ENCODE measurements at places on chromosomes 1 and 21. TPM values are rescaled to one million over a fixed set of nuclear protein-coding genes. Genes with fewer than 3 reads are reported as not detected.
A peak's percentile ranks its signal among the peaks of the same experiment; 100 is the strongest.

GRCh38 chr1:55168353-55168752 lies 46.8 kb downstream of the USP24 start:
- no peak for DNase-seq

- DNase-seq: peak; percentile 84
These were observed 28.2 kb downstream of the TCEANC2 start for GRCh38 chr1:54081306-54082270.

GRCh38 chr1:17885663-17886320 lies 130.7 kb downstream of the ACTL8 start:
- no peak for DNase-seq

- DNase-seq: peak; percentile 30
These were observed 60.3 kb upstream of the C1orf87 start for GRCh38 chr1:60133848-60134247.

GRCh38 chr21:24147674-24148073 lies 1459.6 kb downstream of the MRPL39 start:
- DNase-seq: no peak

GRCh38 chr1:89705901-89706699 lies 73.2 kb downstream of the LRRC8C start:
- no peak for DNase-seq

GRCh38 chr1:241560146-241560848 lies 28.1 kb downstream of the KMO start:
- no peak for DNase-seq

- no peak for DNase-seq
These were observed 32.8 kb upstream of the AJAP1 start for GRCh38 chr1:4621646-4622045.

DNA sequence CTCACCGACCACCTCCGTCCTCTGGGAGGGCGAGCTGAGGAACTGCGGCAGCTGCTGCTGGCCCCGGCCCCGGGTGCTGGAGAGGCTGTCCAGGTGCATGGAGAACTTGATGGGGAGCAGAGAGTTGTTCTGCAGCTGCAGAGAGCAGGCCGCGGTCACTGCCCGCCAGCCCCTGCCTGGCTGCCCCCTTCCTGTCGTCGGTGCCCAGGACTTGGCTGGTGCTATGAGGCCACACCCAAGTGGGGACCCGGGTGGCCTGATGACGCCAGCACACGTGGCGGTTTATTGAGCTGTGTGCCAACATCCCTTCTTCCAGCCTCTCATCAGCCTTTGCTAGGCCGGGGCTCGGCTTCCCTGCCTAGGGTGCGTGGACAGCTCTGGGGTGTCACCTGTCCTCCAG lies 5.3 kb upstream of the TMEM52 start:
- DNase-seq: no peak

GRCh38 chr1:201397675-201398074 lies 1.4 kb downstream of the LAD1 start:
- peak; percentile 64 for DNase-seq

GRCh38 chr1:52041551-52042185 lies 8.1 kb upstream of the KTI12 start:
- DNase-seq: no peak

DNA sequence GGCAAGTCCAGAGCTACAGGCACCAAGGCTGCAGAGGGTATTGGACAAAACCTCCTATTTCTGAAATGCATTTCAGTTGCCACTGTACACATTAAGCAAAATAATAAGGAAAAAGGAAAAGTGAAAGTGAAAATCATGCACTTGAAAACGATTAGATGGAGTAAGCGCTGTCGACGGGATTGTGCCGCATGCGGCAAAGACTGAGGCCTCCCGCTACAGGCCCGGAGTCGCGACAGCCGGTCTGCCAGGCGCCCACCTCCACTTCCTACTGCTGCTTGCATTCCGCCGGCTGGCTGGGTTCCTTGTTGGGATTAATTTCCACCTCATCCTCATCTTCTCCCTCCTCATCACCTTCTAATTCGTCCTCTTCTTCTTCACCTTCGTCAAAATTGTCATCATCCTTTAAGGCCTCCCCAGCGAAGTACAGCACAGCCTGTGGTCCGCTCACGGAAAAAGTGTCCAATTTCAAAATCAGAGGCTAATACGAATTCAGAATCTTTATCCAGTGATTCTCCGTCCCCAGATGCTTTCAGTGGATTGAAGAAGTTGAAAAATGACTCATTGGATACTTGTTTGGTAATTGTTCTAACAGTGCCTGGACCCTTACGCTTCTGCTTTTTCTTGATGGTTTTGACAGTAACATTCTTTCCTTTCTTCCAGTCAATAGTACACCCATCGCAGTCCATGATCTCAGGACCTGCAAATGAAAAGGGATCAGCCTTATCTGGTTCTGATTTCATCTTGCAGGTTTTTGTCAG lies 38.0 kb downstream of the CD58 start:
- no peak for DNase-seq

GRCh38 chr1:178723546-178723945 lies 1.5 kb upstream of the RALGPS2 start:
- DNase-seq: peak; percentile 54

DNA sequence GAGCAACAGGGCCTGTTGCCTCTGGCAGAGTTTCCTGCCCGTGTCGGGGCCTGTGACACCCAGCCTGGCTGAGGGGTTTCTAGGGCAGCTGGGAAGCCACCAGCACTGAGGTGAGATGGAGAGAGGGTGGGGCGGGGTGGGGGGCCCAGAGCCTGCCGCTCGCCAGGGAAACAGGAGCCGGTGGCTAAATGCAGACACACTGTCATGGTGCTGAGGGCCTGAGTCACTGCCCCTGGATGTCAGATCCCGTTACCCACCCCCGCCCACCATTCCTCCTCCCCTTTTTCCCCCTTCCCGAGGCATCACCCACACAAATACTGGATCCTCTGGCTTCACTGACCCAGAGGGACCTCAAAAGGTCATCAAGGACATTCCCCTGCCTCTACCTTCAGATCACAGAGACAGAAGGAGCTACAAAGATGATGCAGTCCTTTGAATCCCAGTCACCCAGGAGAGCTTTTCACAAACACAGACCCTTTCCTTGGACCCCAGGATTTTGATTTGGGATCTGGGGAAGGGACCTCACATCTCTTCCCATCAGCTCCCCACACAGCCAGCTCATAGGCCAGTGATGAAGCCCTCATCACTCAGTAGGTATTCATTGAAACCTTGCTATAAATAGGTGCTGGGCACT lies 1.9 kb upstream of the HSPB7 start:
- no peak for DNase-seq

DNA sequence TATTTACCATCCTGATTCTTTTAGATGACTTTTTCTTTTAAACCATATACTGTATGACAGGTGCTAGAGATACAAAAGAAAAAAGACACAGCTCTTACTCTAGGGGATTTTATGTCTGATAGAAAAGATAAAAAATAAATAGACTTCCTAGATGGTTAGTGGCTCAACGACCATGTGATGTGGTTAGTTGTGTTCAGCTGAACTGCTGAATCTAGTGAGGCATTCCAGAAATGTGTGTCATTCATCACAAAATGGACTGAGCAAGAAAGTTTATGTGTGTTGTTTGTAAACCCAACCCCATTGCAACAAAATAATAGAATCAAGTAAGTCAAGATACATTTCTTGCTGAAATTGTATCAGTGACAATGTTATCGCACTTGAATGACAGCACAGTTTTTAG lies 205.8 kb upstream of the LYPLAL1 start:
- DNase-seq: no peak

GRCh38 chr1:114690148-114690547 lies 5.2 kb downstream of the AMPD1 start:
- no peak for DNase-seq

DNA sequence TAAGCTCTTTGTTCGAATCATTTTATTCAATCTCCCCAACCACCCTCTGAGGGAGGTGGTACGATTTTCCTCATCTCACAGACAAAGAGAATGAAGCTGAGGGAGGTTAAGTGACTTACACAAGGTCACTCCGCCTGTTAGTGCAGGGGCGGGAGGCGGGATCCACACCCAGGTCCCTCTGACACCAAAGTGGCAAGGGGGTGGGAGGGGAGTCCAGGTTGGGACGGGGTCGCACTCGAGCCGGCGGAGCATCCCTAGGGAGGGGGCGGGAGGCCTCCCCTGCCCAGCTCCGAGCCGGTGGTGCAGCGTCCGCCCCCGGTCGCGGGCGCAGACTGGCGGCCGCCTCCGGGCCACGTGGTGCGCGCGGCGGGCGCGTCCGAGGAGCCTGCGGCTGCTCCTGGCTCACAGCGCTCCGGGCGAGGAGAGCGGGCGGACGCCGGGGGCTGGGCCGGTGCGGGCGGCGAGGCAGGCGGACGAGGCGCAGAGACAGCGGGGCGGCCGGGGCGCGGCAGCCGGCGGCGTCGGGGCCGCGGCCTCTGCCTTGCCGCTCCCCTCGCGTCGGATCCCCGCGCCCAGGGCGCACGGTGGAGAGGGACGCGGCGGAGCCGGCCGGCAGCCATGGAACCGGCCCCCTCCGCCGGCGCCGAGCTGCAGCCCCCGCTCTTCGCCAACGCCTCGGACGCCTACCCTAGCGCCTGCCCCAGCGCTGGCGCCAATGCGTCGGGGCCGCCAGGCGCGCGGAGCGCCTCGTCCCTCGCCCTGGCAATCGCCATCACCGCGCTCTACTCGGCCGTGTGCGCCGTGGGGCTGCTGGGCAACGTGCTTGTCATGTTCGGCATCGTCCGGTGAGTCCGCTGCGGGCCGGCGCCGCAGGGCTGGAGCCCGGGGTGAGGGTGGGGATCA lies at the start of gene OPRD1:
Gene OPRD1, plus strand, starts transcription at position 405 of the 903 bp plus-strand sequence. Its CDS starts 214 bp downstream, at position 619.
- no peak for DNase-seq

DNA sequence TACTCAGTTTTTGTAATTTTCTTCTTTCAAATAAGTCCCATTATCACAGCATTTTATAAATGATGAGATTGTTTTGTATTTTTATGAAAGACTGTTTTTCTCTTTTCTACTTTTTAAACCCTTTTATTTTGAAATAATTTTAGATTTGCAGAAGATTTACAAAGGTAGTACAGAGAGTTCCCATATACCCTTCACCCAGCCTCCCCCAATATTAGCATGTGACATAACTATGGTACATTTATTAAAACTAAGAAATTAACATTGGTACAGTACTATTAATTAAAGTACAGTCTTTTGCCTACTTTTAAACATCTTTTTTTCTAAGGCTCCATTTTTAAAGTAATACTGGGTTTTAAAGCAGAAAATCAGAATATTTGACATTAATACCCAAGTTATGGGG lies 35.6 kb upstream of the LAMC2 start:
- DNase-seq: no peak

GRCh38 chr1:90413519-90413918 lies 303.6 kb downstream of the BARHL2 start:
- DNase-seq: no peak

DNA sequence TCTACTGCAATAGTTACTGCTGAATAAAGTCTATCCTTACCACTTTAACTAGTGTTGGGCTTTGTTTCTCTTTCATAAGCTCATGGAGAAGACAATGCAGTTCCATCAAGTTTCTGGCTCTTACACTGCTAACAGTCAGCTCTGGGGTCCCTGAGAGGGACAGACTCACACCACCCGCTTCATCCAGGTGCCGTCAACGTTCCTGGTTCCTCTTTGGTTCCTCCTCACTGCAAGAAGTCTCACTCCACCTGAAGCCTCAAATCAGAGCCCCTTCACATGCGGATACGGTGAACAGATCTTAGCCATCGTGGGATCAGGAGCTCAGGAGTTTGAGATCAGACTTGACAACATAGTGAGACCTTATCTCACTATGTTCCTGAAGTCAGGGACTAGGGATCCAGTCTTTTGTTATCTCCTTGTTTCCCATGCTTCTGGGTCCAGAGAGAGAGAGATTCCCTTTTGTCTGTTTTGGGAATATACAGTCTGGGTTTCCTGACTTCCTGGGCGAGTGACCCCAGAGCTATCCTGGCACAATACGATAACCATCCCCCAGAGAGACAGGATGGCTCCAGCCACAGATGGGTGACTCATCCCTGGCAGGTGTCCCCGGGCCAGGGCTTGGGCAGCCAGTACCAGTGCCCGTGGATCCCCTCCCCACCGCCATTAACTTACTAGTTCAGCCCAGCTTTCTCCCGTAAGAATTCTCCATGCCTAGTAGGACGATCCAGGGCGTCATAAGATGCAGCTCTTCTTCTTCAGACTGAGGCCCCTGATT lies 14.3 kb upstream of the PCP4 start:
- DNase-seq: no peak

GRCh38 chr21:25189497-25189896 lies 417.8 kb downstream of the MRPL39 start:
- no peak for DNase-seq

- no peak for DNase-seq
These were observed 885 bp upstream of the KRTAP12-2 start for GRCh38 chr21:44667612-44668011.

- DNase-seq: peak; percentile 8
These were observed at the start of gene CTSS for GRCh38 chr1:150765296-150765976. CTSS (minus strand) TSS chr1:150765778; CDS start chr1:150764763, 1,015 bp downstream.

GRCh38 chr1:22387919-22388580 lies 63.6 kb upstream of the ZBTB40 start:
- no peak for DNase-seq

The ADPRS gene
- total RNA-seq: 26.4 TPM

The TMEM54 gene
- 12.1 TPM for total RNA-seq

The SGIP1 gene
- total RNA-seq: not detected

The DCLRE1B gene
- 8.1 TPM for total RNA-seq

The CCDC27 gene
- not detected for total RNA-seq

The HAO2 gene
- total RNA-seq: not detected

The TGFBR3 gene
- total RNA-seq: 12.0 TPM

The CYP4X1 gene
- 1.2 TPM for total RNA-seq

The CHI3L1 gene
- total RNA-seq: 0.75 TPM

The CCDC181 gene
- not detected for total RNA-seq

The FAM229A gene
- 13.4 TPM for total RNA-seq

The SOX13 gene
- total RNA-seq: 23.7 TPM

The GPR25 gene
- 0.25 TPM for total RNA-seq
